ENCODE measurements at places on chromosomes 4 and X.

DNA sequence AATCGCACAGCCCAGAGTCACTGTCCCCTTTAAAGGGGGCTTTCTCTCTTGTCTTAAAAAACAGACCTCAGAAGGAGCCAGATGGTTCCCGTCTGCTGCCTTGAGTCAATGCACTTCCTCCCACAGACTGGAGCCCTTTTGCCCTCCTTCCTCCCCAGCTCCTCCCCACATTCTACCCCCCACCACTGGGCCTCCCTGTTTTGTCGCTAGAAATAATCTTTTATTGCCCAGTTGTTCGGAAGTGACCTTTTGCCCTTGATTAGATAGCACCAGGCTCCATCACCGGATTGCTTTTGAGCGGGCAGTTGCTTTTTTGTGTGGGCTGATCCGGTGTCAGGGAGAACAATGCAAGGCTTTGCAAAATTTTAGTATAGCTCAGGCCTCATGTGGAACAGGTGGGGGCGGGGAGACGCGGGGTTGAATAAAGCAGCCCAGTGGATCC, 47.7 kb downstream of the SPRY1 start:
- DNase-seq: no peak

DNA sequence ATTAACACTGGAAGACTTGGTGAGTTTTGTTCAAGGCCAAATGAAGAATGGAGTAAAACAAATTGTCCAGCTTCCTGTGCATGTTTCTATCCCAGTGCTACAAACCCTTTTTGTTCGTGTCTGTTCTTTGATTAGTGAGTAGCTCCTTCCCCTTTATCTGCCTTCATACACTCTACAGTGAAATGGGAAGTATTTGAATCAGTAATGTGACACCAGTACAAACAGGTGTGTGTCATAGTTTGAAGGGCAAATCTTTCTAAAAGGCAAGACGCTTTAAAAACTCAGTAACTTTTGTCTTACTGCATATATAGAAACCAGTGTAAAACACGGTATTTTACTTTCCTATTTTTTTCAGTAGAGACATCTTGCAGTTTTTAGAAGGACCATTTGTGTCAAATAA, 5.9 kb downstream of the ARHGEF38 start:
- DNase-seq: no peak

GRCh38 chr4:73821325-73821724, 15.2 kb upstream of the CXCL6 start:
- DNase-seq: no peak

GRCh38 chr4:61273233-61273632, 73.1 kb downstream of the ADGRL3 start:
- DNase-seq: no peak

DNA sequence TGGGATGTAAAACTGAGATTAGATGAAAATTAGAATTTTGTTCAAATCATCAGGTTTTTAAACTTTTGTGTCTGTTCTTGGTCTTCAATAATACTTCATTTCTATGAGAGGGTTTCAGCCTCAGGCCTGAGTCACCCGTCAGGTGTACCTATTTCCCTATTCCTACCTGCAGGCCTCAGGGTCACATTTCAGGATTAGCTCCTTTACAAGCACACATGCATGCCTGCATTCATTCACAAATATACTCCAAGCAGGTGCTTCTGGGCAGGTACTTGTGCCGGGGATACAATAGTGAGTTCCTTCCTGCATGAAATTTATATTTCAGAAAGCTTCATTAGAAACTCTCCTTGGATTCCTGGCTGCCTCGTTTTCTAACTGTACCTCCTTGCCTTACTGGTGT, 114.9 kb downstream of the SHISA3 start:
- DNase-seq: no peak

GRCh38 chrX:120428309-120428708, 40.8 kb downstream of the LAMP2 start:
- DNase-seq: no peak

DNA sequence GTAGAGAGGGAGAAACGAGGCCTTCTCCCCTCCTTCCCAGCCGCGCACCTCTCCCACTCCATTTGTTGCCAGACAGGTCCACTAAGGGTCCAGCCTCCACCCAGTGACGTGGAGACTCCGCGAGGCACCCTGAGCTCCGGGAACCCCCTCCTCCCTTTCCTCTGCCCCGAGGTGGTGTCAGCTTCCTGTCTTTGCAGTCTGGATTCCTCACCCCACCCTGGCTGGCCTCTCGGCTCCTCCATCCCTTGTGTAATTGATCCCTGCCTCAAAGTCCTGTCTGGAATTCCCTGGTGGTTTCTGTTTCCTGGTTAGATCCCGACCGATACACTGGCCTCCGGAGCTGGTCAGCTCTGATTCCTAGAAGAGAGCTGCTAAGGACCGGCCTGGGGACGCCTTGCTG, 105.9 kb upstream of the SCOC start:
- DNase-seq: no peak

GRCh38 chrX:154739952-154740465, 10.9 kb downstream of the GAB3 start:
- DNase-seq: no peak

GRCh38 chr4:92825256-92825655, 521.5 kb downstream of the GRID2 start:
- no peak for DNase-seq

- no peak for DNase-seq
Observed at GRCh38 chr4:147741190-147741788, 9.4 kb downstream of the ARHGAP10 start.

DNA sequence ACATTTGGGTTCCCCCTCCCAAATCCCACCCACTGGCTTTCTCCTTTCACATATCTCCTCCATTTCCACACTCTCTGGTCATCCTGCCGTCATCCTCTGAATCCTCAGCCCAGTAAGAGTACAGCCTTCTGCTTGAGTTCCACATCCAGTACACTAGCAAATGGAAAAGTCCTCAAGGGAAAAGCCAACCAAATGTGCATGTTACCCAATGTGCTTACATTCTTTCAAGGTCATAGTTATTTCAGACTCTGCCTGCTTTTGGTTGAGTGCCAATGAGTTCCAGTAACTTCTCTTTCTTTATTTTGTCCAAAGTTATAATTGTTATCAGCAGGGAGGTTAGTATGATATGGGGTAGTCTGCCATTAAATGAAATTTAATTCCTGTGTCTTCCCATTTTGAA, 78.1 kb downstream of the SRPX start:
- DNase-seq: no peak

- no peak for DNase-seq
Observed at GRCh38 chr4:66071911-66072310, 401.6 kb upstream of the EPHA5 start.

- no peak for DNase-seq
Observed at GRCh38 chr4:88090898-88091297, 67.5 kb downstream of the ABCG2 start.

DNA sequence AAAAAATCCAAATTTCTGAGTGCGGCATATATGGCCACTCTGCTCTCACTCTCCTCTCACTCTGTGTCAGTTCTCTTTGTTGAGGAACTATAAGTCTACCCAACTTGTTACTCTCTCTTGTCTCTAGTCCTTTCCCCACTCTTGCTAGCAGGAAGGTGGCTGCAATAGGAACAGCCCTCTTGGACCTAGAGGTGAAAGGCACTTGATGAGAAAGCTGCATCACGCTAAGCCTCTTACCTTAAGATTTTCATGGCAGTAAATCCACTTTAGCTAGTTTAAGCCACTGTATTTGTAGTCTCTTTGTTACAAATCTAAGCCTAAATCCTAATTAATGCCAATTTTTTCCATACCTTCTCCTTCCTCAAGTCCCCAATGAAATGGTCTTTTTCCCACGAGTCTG, 189.9 kb downstream of the NKX6-1 start:
- DNase-seq: no peak

GRCh38 chrX:70592091-70592490, 147.5 kb downstream of the DLG3 start:
- peak; percentile 43 for DNase-seq

- DNase-seq: no peak
Observed at GRCh38 chr4:2968381-2968780, 5.0 kb downstream of the GRK4 start.

- no peak for DNase-seq
Observed at GRCh38 chr4:100979736-100980135, 367.6 kb downstream of the PPP3CA start.

GRCh38 chrX:22389556-22390179, 117.0 kb downstream of the CBLL2 start:
- peak; percentile 42 for DNase-seq

DNA sequence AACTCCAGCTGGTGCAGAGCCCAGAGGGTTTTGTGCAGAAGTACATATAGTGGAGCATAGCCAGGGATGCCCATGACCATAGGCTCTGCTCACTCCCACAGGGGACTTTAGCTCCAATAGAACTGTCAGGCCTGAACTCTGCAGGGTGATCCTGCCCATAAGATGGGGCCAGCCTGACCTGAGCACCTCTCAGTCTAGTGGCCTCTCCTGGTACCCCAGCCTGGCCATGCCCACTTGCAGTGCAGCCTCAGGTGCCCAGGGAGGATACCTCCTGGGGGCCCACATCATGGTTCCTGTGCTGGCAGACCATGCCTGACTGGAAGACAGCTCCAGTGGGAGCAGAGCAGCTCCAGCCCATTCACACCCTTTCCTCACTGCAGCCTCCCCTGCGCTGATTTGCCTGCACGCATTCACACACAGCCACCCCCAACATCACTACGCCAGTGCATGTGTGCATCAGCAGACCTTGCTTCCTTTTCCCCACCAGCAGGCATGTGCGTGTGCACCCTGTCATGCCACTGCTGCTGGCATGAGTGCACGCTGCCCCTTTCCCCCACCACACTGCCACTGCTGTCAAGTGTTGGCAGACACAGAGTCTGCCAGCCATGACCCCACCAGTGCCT, 53.0 kb upstream of the MMAA start:
- no peak for DNase-seq

GRCh38 chr4:160894809-160895208, 1269.0 kb downstream of the FSTL5 start:
- DNase-seq: no peak

GRCh38 chrX:1291110-1291740, 22.6 kb downstream of the CSF2RA start:
- DNase-seq: no peak

GRCh38 chrX:52262195-52262546, 77.5 kb downstream of the MAGED4 start:
- no peak for DNase-seq

GRCh38 chr4:154643493-154643892, 31.0 kb upstream of the FGG start:
- DNase-seq: peak; percentile 4

DNA sequence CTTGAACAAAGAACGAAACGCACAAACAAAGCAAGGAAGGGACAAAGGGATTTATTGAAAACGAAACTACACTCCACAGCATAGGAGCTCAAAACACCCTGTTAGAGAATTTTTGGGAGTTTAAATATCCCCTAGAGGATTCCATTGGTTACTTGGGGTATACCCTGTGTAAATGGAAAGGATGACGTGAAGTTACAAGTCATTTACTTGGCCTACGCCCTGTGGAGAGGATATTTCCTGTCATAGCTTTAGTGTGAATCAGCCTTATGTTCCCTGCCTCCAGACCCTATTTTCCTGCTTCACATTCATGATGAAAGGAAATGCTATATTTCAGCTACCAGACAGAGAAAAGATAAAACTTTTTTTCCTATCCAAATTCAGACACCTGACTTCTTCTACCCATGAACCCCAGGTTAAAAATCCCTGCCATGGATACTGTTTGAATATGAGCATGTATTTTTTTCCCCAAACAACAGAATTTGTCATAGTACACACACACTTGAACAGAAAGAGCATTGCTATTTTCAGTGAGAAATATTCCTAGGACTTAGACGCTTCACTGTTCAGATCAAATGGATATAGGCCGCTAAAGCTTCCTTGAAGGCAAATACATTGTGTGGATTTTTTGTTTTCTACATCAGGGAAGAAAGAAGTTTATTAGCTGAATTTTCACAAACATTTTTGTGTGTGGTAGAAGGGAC, 20.4 kb downstream of the PIN4 start:
- peak; percentile 58 for DNase-seq

- peak; percentile 29 for DNase-seq
Observed at GRCh38 chr4:107951551-107951950, 20.2 kb downstream of the CYP2U1 start.

DNA sequence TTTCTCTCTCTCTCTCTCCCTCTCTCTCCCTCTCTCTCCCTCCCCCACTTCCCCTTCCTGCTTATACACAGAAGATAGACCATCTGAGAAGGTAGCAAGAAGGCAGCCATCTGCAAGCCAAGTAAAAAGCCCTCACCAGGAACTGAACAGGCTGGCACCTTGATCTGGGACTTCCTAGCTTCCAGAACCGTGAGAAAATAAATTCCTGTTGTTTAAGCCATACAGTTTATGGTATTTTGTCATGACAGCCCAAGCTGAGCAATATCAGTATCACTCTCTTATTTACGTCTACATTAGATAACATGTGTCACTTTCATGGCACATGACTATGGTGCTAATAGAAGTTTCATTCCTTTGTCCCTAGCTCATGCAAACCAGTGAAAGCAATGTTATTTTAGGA, 581.1 kb downstream of the INPP4B start:
- DNase-seq: no peak

- no peak for DNase-seq
Observed at GRCh38 chr4:188976644-188977115, 837.4 kb downstream of the TRIML1 start.

DNA sequence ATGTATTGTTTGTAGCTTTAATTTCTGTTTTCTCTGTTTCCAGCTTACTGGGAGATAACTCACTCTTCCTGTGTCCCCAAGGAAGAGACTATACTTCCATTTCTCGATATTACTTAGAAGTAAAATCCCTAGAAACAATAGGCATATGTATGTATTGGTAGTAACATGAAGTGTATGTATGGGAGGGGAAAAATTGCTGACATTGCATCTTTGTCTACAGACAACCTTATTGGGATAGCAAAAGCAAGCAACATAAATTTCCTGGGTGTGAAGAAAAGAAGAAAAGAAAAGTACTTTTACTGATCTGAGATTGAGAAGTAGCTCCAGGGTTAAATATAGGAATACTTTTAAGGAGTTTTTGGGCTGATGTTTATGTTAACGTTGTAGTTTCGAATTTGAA, 15.4 kb downstream of the AP1AR start:
- no peak for DNase-seq

GRCh38 chrX:57583477-57583876, 8.3 kb upstream of the ZXDB start:
- DNase-seq: no peak

DNA sequence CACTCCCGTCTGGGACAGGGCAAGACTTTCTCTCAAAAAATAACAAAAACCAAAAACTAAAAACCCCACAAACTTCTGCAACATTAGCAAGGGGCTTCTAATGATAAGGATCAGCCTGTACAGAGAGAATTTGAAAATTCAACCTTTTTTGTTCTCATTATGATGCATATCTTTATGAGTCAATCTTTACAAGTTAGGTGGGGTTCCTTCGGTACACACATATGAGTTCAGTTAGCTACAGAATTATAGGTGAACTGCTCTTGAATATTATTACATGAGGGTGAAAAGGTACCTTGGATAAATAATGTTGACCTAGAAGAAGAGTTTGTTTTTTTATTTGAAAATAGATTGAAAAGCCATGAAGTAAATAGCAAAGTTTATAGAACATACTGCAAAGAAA, 252.7 kb downstream of the UNC5C start:
- DNase-seq: no peak

DNA sequence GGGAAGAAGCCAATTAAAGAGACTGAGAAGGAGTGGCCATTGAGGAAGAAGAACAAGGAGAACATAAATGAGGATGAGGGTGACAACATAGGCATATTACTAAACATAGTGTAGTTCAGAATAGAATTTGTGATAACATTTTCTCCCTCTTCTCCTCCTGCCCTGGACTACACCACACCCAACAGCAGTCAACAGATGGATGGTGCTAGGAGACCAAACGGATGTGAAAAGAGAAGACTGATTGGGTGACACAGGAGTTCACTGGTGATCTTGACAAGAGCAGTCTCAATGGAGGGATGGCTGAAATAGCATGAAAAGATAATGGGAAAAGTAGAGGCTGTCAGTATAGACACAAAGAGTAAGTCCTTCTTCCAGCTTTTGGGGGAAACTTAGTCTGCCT, 226.5 kb upstream of the FGF13 start:
- no peak for DNase-seq

All from HS-5 (cell line).